Activated naive CD8-positive, alpha-beta T cell treated with anti-CD3 and anti-CD28 coated beads for 36 hours (primary cell): ENCODE measurements at places on chromosomes 2 and 18.

DNA sequence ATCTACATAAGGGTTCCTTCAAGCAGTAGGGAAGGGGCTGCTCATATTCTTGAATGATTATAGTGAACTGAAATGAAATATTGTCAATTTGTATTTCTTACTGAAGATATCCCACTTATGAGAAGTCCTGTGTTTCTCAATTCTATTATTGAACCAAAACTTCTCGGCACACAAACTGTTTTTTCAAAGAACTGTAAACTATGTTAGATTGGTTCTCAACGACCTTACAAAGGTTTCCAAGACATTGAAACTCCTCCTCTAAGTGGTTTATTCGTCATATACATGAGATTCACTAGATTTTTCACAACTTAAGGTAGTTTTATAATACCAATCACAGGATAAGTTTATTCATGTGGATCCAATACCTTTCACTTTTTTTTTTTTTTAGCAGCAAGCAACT is 1.4 kb downstream of the CCL20 start:
- no peak for DNase-seq

GRCh38 chr2:10083692-10084211 is 3.5 kb upstream of the CYS1 start:
- DNase-seq, result no peak

- DNase-seq, result no peak
Observed at GRCh38 chr2:191999101-191999841, 152.4 kb upstream of the CAVIN2 start.

- DNase-seq, result no peak
Observed at GRCh38 chr2:209380293-209380692, 43.6 kb upstream of the MAP2 start.

GRCh38 chr2:122595065-122595464 is 839.6 kb downstream of the TSN start:
- no peak for DNase-seq

DNA sequence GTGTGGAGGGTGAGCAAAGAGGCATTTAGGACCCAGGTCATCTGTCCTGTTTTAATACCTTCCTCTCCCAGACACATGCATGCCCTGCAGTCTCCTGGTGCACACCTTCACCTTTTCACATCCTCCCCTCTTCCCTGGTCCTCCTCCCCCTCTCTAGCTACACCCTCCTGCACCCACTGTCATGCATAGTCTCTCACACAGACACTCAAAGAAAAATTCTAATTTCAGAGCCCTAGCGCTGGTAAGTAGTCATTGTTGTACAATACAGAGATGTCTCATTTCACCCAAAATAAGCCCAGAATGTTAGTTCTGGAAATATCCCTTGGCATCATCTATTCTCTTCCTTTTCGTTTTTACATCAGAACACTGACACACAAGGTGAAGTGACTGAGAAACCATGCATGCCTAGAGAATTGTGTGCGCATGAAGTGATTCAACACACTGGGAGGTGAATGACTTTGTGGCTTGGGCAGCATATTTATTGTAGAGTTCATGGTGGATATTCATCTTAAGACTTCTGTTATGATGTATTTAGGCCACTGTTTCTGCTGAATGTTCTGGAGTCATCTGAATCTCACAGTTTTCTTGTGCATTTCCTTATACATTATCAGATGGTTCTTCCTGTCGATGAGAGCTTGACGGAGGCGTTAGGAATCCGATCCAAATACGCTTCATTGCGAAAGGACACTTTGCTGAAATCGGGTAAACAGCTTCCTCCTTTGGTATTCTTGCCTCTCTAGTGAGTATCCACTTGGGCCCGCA is 69.9 kb downstream of the COA5 start:
- DNase-seq, result no peak

DNA sequence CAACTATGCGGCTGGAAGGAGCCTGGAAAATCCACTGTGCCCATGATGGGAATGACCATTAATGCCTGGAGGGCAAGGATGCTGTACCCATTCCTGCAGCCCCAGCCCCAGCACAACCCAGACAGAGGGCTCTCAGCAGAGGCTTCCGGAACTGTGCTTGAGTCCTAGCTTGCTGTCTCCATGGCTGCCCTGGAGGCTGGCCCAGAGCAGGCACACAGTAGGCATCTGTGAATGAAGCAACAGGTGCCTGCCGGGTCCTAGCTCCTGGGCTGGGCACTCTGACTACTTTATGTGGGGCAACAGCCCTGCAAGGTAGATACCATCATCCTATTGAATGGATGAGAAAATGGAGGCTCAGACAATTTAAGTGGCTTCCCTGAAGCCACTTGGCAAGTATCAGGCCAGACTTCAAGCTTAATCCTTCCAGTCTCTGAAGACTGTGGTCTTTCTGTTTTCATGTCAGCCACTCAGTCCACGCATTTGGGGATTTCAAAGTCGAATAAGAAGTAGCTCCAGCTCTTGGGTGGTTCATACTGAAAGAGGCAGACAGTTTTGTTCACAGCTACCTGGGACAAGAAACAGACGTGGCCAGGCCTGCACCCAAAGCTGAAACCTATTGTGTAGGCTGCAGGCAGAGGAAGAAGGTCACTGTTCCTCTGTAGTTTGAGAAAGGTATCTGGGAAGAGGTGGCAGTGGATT is 237.5 kb downstream of the ZBTB7C start:
- no peak for DNase-seq

GRCh38 chr2:161992531-161992930 is 81.5 kb downstream of the DPP4 start:
- DNase-seq, result peak; percentile 68

- no peak for DNase-seq
Observed at GRCh38 chr18:2978661-2979106, 34.3 kb downstream of the LPIN2 start.

DNA sequence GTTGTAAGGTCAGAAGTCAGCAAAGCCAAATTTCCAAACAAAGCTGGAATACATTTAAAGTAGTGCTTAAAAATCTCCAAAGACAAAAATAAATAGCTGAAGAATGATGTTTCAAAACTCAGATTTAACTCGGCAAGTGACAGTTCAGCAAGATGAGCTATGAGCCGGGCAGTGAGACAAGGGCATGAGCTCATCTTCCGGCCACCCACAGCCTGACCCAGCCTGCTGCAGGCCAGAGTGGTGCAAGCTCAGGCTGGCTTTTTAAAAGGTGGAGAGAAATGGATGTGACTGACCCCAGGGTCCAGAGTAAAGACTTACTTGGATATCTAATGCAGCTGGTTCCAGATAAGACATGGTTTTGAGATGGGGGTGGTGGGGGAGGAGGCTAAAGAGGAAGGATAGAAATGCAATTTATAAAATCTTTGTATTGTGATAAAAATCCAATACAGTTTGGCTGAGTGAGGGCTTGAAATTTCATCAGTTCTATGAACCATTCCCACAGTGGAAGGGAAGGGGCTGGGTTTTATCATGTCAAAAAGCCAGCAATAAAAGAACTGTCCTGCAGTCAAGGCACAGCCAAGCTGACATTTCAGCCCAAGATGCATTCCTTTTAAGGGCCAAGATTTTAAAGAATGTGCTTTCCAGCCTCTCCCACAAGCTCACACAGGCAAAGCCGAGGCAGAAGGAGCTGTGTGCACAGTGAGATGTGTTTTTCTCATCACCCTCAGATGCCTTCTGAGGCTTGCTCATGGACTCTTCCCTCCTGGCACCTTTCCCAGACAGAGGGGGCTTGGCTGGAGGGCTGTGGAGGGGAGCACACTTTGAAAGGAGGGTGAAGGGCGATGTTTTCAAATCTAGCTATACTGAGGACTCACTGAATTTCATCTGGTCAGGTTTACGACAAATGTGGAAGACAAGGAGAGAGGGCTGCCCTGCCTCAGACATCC is 97.9 kb upstream of the KLHL29 start:
- DNase-seq, result no peak

GRCh38 chr2:53994818-53995808 is 24.3 kb upstream of the PSME4 start:
- no peak for DNase-seq

DNA sequence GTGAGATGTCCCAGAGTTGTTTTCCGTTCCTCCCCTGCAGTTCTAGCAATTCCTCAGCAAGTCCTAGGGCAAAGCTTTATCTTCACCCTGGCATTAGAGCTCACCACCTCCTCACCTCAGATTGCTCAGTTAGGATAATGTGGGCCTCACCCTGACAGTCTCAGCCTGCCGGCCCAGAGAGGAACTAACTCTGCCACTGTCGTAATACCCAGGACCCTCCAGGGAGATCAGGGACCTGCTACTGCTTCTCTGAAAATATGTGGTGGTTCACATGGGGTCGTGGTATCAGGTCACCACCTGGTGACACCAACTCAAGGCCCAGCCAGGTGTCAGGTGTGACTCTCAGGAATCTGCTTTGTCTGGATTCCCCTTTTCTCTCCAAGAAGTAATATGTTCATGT is 120.7 kb downstream of the FEZ2 start:
- DNase-seq, result no peak

GRCh38 chr18:460791-461190 is 39.7 kb downstream of the COLEC12 start:
- DNase-seq, result no peak
